ENCODE measurements at places on chromosomes 5 and 9. TPM values are rescaled to one million over a fixed set of nuclear protein-coding genes. Genes with fewer than 3 reads are reported as not detected.

DNA sequence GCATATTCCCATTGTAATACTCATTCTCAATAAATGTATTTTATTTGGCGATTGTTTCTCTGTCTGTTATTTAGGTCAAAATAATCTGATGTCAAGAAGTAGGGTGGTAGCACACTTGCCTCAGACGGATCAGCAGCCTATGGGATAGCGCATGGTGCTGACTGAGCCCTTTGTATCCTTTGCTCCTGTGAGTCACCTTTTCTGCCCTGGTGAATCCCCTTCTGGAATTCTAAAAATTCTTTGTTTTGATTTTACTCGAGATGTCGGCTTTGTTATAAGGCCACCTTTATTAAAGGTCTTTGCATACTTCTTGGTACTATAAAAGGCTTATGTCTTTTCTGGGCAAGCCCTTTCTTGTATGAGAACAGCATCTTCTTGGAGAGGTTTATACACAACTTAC, 1187.8 kb downstream of the CDH9 start:
- no peak for DNase-seq

- DNase-seq, result no peak
These were observed 55.5 kb upstream of the STC2 start for GRCh38 chr5:173383711-173384110.

The CDO1 gene
- total RNA-seq, result not detected

The TOR1B gene
- 63.0 TPM for total RNA-seq

The SOX30 gene
- not detected for total RNA-seq

The LURAP1L gene
- 28.4 TPM for total RNA-seq

The ANKRD31 gene
- 0.07 TPM for total RNA-seq

GRCh38 chr9:95841377-95841776, 34.1 kb upstream of the ERCC6L2 start:
- DNase-seq, result no peak

GRCh38 chr9:82504620-82505019, 516.0 kb downstream of the SPATA31D1 start:
- no peak for DNase-seq

The IFNA7 gene
- not detected for total RNA-seq

DNA sequence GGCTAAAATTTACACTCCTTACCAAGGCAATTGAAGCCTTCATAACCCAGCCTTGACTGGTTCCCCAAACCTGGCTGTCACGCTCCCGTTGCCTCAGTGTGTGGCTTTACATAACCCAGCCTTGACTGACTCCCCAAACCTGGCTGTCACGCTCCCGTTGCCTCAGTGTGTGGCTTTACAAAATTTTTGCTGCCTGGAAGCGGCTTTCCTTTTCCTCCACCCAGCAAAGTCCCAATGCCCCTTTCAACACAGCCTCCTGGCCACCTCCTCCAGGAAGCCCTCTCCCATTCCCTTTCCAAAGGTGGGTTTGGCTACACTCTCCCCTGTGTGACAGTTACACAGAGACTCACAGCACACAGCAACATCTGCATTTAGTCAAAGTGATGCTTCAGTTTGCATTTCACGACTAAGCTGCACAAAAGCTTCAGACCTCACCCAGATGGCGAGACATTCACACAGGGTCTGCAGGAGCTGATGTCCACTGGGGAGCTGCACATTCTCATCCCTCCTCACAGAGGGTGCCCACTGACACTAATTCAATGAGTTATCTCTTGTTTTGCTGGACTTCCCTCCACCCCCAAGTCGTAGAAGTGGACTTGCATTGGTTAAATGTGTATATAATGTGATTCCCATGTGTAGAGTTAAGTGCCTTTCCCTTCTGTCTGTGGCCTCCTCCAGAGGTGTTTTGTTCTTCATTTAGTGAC, 156.6 kb upstream of the PHYKPL start:
- DNase-seq, result no peak

- DNase-seq, result peak; percentile 78
These were observed 111.7 kb upstream of the MSX2 start for GRCh38 chr5:174612686-174613085.

DNA sequence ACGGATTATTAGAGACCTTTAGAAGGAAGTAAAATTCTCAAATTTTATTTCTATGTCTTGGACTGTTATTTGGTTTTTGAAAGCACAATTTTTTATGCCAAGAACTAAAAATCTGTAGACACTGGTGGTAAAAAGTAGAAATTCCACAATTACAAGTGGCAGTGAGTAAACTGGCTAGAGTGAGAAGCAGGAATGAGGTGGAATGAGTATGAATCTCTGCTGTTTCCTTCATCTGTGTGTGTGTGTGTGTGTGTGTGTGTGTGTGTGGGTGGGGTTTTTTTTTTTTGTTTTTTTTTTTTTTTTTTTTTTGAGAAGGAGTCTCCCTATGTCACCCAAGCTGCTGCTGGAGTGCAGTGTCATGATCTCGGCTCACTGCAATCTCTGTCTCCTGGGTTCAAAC, 94.2 kb downstream of the TLE4 start:
- DNase-seq, result no peak

The CBY3 gene
- not detected for total RNA-seq

The PCDHB15 gene
- not detected for total RNA-seq

- no peak for DNase-seq
These were observed 57.0 kb upstream of the FSD1L start for GRCh38 chr9:105390871-105391270.

DNA sequence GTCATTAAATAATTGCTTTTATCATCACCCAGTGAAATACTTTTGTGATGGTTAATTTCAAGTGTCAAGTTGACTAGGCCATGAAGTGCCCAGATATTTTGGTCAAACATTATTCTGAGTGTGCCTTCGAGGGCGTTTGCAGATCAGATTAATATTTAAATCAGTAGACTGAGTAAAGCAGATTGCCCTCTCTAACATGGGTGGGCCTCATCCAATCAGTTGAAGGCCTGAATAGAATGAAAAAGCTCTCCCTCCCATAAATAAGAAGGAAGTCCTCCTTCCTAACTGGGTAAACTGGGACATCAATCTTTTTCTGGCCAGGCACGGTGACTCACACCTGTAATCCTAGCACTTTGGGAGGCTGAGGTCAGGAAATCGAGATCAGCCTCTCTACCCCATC, 12.4 kb upstream of the FGF10 start:
- DNase-seq, result no peak

GRCh38 chr5:28281351-28281750, 1243.0 kb upstream of the CDH9 start:
- DNase-seq, result no peak

- DNase-seq, result peak; percentile 6
These were observed 3.2 kb downstream of the SNX30 start for GRCh38 chr9:112753725-112754124.

DNA sequence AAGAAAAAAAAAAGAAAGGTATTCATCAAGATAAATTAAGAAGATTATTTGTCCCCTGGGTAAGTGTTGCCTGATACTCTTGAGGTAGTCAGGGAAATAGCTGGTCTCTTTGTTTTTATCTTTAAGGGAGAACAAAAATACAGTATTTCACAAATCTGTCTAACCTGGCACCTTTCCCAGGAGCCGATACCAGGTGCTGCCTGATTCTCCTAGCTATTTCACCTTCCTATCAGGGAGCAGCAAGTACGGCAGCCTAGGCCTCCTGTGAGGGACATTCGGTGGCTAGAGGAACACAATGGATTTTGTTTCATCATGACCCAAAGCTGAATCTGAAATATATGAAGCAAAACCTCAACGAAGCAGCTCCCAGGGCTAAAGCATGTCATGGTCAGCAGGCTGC, 86.0 kb downstream of the TARS1 start:
- DNase-seq, result no peak

The PRPF4 gene
- 56.1 TPM for total RNA-seq

DNA sequence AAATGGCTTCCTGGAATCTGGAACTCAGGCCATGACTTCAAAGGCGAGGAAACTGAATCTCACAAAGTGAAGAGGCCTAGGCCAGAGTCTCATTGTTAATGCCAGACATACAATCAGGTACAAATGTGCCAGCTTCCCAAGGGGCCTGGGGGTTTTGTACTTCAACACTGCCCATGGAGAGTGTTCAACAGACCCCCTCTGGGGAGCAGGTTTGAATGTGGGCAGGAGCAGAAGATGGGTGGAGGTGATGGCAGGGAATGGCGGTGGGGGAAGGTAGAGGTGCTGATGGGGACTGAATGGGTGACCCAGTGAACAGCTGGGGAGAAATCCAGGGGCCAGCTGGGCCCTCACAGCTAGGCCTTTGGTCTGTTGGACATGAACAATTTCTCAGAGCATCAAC, 12.0 kb downstream of the FOXI1 start:
- no peak for DNase-seq

DNA sequence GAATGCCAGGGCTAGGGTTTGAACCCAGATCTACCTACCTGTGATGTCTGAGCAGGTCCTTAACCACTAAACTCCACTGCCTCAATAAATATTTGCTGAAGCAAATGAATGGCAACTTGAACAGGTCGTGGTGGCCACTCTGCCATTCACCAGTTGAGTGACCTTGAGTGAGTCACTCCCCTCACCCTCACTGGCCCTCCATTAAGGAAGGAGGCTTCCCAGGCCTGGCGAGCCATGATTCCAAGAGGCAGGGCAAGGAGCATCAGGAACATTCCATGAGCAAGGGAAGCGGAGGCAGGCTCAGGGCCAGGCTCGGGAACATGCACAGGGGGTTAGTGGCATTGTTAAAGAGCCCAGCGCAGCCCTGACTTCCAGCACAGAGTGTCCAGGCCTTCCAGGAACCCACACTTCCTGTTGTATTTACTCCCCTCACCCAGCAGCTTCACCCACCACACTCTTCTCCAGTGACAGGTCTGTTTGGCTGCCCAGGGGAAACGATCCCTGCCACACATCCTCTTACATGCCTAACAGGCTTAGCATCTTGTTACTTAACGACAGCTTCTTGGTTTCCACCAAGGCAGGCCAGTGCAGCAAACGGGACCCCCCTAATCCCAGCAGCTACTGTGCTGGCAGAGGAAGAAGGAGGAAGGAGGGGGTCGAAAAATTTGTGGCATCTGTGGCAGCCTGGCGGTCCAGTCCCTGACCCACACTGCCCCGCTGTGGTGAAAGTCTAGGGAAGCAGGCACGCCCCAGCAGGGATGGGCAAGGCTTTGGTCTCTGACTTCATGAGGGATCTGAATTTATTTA, 43.7 kb upstream of the TTC1 start:
- DNase-seq, result no peak

The NACC2 gene
- total RNA-seq, result 20.2 TPM

The SNCAIP gene
- not detected for total RNA-seq

The AOPEP gene
- total RNA-seq, result 33.1 TPM

The MAMDC2 gene
- total RNA-seq, result 3.1 TPM

The ADAMTSL1 gene
- not detected for total RNA-seq

DNA sequence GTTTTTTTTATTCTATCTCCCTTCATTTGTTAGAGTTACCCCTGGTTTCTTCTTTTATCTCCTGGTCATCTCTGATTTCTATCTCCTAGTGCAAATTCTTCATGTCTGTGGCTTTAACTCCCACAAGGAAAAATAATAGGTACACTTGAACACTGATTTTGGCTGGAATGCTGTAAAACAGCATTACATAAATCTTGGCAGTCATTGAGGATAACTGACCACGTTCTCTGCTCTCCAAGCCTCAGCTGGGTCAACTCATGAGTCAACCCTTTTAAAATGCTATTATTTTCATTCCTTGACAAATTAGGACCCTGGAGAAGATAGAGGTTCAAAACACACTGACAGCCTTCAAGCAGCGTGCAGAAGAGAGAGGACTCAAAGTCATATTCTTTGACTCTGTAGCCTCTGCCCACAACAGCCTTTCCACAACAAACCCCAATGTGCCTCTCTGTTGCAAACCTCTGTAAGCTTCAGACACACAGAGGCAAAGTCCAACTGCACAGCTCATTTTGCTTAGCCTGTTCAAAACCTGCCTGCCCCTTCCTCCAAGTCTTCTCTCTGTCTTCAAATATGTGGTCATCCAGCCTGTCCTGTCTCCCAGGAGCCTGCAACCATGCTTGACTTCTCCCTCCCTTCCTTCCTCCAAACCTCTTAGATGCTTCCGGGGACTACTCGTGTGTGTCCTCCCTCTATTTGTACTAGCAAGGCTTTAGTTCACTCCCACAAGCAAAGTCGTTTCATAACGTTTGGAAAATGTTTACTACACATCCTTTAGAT, 398.4 kb downstream of the MED10 start:
- DNase-seq, result no peak

The RASGEF1C gene
- total RNA-seq, result not detected

The ELOVL7 gene
- total RNA-seq, result 11.3 TPM

DNA sequence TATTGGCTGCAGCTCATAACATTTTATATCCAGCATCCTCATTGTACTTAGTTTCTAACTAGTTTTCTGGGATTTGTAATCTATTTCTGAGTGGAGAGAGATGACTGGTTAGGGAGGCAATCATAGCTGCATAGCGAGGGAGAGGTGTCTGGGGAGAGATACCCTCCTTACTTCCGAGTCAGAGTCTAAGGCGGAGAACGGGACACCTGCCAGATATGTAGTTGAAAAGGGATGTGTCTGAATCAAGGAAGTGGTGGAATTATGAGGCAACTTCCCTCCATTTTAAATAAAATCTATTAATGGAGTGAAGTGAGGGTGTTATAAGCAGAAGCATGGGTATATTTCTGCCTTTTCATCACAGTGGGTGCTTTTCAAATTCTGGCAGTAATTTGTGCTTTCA, 126.5 kb downstream of the MAST4 start:
- DNase-seq, result no peak

DNA sequence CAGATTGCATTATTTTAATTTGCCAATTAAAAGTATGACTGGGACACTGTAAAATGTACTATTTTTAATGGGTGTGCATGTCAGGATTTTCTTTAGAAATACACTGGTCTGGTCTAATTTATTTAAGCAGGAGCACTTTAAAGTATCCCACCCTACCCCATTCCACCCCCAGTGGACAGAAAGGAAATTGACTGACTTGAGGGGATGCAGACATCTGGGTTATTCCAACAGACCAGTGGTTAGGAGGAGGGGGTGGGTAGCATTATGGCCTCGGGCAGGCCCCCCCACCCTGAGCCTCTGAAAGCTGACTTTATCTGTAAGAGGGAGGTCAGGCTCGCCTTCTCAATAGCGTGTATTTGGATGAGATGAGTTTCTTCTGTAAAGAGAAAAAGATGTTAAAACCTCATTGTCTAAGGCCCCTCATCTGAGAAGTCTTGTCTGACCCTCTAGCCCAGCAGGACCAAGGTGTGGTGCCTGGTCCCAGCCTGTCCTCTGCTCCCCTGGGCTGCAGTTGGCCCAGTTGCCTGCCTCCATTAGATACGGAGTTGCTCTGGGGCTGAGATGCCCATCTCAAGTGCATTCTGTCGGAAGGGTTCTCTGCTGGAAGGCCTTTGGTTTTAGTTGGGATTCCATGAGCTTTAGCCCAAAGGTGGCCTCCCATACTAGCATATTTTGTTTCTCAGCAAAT, 4.4 kb downstream of the HNRNPAB start:
- no peak for DNase-seq

DNA sequence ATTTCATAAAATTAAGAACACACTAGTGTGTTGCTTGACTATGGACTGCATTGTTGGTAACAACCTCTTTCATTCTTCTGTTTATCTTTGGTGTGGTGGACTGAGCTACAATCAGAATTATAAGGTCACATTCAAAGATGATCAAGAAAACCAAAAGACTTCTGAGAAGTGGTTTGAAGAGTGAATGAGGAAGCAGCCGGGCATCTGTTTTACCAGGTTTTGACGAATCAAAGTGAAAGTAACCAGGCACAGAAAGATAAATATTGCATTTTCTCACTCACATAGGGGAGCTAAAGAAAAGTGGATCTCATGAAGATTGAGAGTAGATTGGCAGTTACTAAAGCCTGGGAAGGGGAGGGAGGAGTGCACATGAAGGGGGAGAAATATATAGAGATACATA, 589.1 kb downstream of the ZNF608 start:
- no peak for DNase-seq

GRCh38 chr5:72434056-72434780, 73.0 kb downstream of the ZNF366 start:
- DNase-seq, result no peak
